ENCODE measurements at places on chromosomes 1 and 21.

DNA sequence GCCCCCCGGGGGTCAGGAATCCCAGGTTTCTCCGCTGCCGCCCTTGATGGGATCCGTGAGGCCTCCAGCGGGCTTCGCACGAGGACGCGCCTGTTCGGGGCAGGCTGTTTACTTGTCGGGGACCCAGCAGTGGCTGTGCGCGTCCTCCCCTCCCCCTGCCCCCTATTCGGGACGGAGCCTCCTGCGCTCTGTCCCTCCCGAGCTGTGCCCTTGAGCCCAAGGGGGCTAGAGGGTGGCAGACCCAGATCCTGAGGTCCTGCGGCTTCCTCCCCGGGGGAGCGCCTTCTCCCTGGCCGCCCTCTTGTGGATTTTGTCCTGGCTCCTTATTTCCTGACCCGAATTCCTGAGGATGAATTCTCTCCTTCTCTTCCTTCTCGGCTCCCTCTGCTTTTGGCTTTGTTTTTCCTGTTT, 38.4 kb downstream of the PIK3CD start:
- no peak for DNase-seq

GRCh38 chr1:147673816-147674215, 3.5 kb upstream of the ACP6 start:
- no peak for DNase-seq

- DNase-seq, result no peak
These were observed 633 bp upstream of the CTPS1 start for GRCh38 chr1:40978886-40979240.

GRCh38 chr1:23995431-23995837, 15.3 kb upstream of the SRSF10 start:
- DNase-seq, result no peak

GRCh38 chr1:198496216-198497143, 44.0 kb downstream of the ATP6V1G3 start:
- DNase-seq, result no peak

- no peak for DNase-seq
These were observed 25.2 kb downstream of the ACKR1 start for GRCh38 chr1:159229896-159230295.

- DNase-seq, result no peak
These were observed 21.9 kb downstream of the RD3 start for GRCh38 chr1:211469938-211470529.

DNA sequence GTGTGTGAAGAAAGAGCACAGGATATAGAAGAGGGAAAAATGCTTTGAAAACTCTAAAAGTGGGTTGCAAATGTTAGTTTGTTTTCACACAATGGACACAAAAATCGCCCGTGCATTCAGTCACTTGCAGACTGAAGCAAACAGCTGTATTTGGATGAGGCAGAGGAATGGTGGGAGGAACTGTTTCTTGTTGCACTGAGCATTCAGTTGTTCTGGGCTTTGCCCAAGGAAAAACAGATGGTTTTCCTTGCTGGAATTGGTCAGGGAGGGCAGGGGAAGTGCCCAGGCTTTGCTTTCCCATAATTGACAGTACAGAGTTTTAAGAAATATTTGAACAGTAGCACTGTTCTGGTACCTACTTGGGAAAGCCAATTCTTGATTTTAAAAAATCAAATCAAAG, 19.5 kb upstream of the WARS2 start:
- no peak for DNase-seq

GRCh38 chr1:74057719-74058118, 140.3 kb downstream of the LRRIQ3 start:
- DNase-seq, result no peak

DNA sequence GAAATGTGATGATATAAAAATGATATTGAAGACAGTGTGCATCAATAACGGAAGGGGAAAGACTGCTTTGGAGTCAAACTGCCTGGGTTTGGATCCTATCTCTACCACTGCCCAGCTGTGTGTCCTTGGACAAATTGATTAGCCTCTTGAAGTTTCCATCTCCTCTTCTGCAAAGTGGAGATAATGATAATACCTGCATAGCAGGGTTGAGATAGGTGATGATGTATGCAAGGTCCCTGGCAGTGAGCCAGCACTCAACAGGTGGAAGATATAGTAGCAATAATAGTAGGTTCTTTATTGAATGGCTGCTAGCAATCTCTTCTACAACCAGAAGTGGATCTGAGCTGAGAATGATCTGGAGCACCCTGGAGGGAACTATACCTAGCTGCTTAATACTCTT, 166.7 kb downstream of the MIS18A start:
- no peak for DNase-seq

- peak; percentile 13 for DNase-seq
These were observed 38.0 kb downstream of the ZBTB8OS start for GRCh38 chr1:32612189-32612881.

DNA sequence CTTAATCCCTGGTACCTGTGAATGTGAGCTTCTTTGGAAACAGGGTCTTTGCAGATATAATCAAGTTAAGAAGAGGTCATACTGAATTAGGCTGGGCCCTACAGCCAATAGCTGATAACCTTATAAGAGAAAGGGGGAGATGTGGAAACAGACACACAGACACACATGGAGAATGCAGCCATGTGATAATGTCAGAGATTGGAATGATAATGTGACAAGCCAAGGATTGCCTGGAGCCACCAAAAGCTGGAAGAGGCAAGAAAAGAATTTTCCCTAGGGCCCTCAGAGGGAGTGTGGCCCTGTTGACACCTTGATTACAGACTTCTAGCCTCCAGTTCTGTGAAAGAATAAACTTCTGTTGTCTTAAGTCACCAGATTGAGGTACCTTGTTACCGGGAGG, 114.5 kb upstream of the SOD1 start:
- no peak for DNase-seq

- no peak for DNase-seq
These were observed at the start of gene MAP3K6 for GRCh38 chr1:27366411-27367159. TSS of gene MAP3K6 (minus strand) at chr1:27366961. CDS start at chr1:27366597, 364 bp downstream.

DNA sequence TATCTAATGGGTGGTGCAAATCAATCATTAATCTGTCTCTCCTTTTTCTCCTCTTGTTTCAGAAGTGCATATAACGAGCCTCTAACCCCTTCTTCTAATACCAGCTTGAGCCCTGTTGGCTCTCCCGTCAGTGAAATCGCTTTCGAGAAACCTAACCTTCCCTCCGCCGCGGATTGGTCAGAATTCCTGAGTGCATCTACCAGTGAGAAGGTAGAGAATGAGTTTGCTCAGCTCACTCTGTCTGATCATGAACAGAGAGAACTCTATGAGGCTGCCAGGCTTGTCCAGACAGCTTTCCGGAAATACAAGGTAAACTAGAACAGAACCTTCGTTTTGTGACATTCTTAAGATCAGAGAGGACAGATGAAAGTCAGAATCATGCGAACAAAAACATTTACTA, 25.3 kb upstream of the VAMP3 start:
- no peak for DNase-seq

DNA sequence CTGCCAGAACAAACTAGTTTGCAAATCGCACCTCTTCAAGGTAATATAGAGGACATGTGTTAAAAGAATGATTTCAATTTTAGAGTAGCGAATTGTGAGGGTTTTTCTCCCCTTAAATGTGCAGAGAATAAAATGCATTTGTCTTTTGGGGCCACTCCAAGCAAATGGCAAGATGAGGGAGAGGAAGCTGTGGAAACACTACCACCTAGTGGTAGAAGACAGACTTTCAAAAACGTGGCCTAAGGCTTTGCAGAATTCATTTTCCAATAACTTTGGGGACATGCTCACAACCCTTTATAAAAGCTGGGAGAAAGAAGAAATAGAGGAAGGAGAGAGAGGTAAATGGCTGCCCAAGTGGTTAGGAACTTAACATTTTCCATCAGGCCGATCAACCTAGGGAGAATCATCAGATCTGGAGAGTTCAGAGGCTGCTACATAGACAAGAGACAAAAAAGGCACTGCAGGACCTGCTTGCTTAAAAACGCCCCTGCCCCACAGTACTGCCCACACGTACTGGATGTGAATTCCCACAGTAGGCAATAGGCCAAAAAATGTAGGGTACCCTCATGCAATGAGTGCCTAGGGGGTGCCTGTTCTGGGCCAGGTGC, 15.7 kb upstream of the RCAN1 start:
- DNase-seq, result no peak

- no peak for DNase-seq
These were observed 103.3 kb downstream of the RABGAP1L start for GRCh38 chr1:174262349-174263241.

- no peak for DNase-seq
These were observed 10.9 kb upstream of the IFI16 start for GRCh38 chr1:158998781-158999161.

DNA sequence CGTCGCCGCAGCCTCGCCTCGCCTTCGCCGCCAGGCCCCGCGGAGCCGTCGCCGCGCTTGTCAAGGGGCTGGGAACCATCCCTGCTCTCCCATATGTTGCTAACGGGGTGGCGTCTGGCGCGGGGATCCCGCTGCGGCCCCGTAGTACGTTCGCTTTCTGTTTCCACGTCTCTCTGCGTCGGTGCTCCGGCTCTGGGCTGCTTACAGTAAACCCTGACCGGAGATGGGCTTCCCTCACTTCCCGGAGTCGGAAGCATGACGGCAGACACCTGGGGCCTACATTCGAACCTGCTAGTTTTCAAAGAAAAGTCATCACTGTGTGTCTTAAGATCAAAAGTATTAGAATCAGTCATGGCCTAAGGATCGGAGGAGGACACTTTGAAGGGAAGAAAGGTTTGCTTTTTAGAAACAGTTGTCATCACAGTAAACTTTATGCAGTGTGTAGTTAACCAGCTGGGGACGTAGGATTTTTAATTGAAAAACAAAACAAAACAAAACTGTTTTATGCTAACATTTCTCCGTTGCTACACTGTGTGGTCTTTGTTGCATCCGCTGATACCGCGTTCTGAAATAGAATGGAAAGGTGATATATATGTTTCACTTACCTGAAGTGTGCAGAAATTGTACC, 69.0 kb downstream of the SLC35A3 start:
- peak; percentile 29 for DNase-seq

GRCh38 chr1:213296558-213296957, 245.5 kb downstream of the RPS6KC1 start:
- no peak for DNase-seq

GRCh38 chr1:111436726-111437125, 9.2 kb upstream of the OVGP1 start:
- DNase-seq, result no peak

GRCh38 chr1:12161324-12161661, 5.5 kb upstream of the TNFRSF1B start:
- no peak for DNase-seq

DNA sequence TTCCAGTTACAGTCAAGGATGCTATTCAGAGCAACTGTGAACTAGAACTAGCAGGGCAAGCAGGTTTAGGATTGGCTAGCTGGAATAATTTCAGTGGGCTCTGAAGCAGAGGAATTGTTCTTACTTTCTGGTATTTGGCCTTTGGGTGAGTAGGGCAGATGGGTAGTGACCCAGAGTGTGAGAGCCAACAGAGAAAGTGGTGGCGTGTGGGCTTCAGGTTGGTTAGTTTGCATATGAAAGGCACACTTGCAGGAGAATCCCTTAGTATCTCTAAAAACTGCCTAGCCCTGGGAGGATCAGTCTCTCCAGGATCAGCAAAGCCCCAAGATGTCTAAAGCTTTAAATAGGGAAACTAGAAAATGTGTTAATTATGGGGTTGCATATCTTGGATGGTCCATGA, 67.6 kb upstream of the LRRC8B start:
- DNase-seq, result no peak

- no peak for DNase-seq
These were observed 4.2 kb upstream of the ADORA3 start for GRCh38 chr1:111507411-111508201.

GRCh38 chr1:15406614-15407559, 2.8 kb upstream of the EFHD2 start:
- no peak for DNase-seq

- DNase-seq, result no peak
These were observed 27.2 kb upstream of the TTF2 start for GRCh38 chr1:117032681-117033539.

GRCh38 chr1:115748401-115749150, 19.9 kb downstream of the CASQ2 start:
- DNase-seq, result no peak

GRCh38 chr1:201683397-201683796, 144.5 kb downstream of the NAV1 start:
- DNase-seq, result no peak

- no peak for DNase-seq
These were observed 12.2 kb downstream of the SLC45A3 start for GRCh38 chr1:205667909-205668643.

GRCh38 chr1:32159189-32159588, 20.3 kb upstream of the TXLNA start:
- DNase-seq, result no peak

DNA sequence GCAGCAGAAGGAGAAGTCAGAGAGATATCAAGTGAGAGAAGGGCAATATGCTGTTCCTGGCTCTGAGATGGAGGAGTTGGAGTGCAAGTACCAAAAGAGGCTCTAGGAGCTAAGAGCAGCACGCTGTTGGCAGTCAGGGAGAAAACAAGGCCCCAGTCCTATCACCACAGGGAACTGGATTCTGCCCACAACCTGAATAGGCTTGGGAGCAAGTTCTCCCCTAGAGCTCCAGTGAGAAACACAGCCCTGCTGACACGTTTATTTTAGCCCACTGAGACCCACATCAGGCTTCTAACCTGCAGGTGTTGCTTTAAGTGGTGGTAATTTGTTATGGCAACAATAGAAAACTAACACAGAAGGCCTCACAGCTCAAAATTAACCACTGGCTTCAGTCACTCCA, 31.8 kb upstream of the ZNF644 start:
- DNase-seq, result no peak

DNA sequence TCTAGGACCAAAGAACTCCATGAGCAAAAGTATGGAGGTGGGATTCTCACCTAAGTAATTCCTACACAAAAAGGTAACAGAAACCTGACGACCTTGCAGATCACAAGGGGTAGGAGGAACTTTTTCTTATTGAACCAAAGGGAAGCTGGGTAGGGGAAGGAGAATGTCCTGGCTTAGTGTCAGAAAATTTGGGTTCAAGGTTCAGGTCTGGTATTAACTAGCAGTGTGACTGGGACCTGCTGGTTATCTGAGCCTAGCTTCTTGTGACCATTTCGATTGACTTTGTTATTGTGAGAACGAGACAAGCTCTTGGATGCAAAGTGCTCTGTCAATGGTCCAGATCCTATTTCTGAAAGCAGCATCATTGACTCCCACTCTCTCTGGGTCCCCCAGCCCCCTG, 5.0 kb upstream of the SNX27 start:
- no peak for DNase-seq

DNA sequence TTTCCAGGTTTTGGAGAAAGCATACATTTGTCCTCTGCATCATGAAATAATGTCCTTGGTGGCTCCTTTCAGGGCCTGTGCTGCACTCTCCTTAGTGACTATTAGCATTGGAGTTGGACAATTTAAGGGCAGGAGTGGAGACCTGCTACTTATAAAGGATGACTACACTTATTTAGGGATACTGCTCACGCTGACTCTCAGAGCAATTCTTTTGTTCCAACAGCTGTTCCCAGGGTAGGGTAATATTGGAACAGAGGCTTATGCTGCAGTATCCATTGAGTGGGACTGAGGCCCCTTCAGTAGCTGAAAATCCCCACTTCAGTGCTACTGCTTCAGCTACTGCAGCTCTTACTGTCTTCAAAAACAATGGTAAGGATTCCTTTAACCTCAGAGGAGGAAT, 84.6 kb downstream of the GPR88 start:
- DNase-seq, result no peak

- no peak for DNase-seq
These were observed at the start of gene FASLG for GRCh38 chr1:172658871-172659453. TSS of gene FASLG (plus strand) at chr1:172659103. CDS start at chr1:172659202, 99 bp downstream.

All from stimulated activated CD8-positive, alpha-beta memory T cell treated with anti-CD3 and anti-CD28 coated beads, Interleukin-15, amount 100 ng/mL, for 24 hours (primary cell).